ENCODE measurements at places on chromosomes 1 and 21.

GRCh38 chr1:171999756-172000155, 158.5 kb downstream of the DNM3 start:
- DNase-seq: no peak

GRCh38 chr1:68142036-68142435, 90.3 kb downstream of the WLS start:
- no peak for DNase-seq

GRCh38 chr1:108877348-108878159, 769 bp downstream of the GPSM2 start:
- DNase-seq: no peak

DNA sequence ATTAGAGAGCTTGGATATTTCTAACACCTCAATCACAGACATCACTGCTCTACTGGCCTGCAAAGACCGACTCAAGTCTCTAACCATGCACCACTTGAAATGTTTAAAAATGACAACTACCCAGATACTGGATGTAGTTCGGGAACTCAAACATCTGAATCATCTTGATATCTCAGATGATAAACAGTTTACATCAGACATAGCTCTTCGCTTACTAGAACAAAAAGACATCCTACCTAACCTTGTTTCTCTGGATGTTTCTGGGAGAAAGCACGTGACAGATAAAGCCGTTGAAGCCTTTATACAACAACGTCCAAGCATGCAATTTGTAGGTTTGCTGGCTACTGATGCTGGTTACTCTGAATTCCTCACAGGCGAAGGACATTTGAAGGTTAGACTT, 45.1 kb downstream of the ZYG11B start:
- no peak for DNase-seq

GRCh38 chr1:229768232-229768631, 142.2 kb downstream of the URB2 start:
- DNase-seq: no peak

DNA sequence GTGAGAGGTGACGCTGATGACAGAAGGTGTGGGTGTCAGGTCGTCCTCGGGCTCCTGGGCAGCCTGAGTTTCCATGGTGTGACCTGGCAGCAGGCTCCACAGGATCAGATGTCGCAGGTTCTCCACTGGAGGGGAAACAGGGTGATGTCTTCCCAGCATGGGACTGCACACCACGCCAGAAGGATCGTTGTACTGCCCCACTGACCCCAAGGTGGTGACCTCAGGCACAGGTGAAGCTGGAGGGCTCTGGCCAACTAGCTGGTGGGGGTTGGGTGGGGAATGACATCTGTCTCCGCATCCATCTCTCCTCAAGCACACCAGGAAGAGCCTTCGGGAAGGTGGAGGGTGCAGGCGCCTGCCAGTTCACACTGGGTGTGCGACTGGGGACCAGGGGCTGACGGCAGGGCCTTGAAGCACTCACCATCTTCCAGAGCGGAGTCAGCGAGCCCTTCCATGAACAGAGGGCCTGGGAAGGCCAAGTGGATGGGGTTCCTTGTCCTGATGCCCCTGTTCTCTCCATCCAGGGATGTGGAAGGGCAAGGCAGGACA, 19.4 kb downstream of the LRRC71 start:
- no peak for DNase-seq

GRCh38 chr1:110084227-110085078, 14.0 kb upstream of the ALX3 start:
- DNase-seq: peak; percentile 50

All from activated CD4-positive, alpha-beta T cell treated with anti-CD3 and anti-CD28 coated beads for 48 hours (primary cell).